ENCODE measurements at places on chromosomes 3 and 15.

GRCh38 chr3:49724586-49724985 lies 835 bp upstream of the GMPPB start:
- DNase-seq = no peak

DNA sequence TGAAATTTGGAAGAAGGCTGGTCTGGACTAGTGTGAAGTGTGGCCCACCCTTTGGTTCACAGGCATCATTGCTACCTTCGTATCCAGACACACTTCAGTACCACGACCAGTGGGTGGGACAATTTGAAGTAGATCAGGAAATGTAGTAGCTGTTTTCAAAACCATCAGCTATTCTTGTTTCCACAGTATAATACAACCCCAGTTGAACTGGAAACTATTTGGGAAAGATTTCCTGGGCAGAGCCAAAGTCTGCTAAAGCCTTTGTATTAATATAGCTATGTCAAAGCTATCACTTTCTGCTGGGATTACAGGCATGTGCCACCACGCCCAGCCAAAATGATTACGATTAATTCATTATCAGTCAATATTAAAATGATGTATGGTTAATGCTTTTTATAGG lies 298.8 kb upstream of the RASGRP1 start:
- DNase-seq = no peak

DNA sequence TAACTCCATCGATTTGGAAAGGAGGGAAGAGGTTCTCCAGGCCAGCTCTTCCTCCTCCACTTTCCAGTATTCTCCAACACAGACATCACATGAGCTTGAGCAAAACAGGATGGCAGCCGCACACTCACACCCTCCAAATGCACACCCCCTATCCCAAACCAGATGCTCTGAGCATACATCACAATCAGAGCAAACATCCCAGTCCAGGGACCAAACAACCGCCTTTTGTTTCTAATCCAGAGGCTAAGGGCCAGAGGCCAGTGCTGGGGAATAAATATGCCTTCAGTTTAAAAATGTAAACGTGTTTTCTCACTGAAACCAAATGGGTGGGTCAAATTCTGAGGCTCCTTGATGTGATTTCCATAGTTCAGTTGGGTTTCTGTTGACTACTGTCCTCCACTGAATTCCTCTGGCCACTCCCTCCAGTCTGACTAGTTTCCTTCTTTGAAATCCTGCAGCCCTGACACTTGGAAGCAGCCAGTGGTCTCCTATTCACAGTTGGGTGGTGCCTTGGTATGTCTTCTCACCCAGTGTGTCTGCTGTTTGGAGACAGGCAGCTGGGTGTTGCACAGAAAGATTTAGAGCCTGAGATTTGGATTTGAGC lies 19.2 kb upstream of the MFGE8 start:
- DNase-seq = no peak

- no peak for DNase-seq
These were observed 467.0 kb downstream of the NSUN3 start for GRCh38 chr3:94529816-94530215.

GRCh38 chr3:27960133-27960532 lies 238.0 kb upstream of the EOMES start:
- no peak for DNase-seq

- DNase-seq = no peak
These were observed 20.7 kb downstream of the GRIP2 start for GRCh38 chr3:14519406-14519805.

- no peak for DNase-seq
These were observed 16.5 kb downstream of the DUSP7 start for GRCh38 chr3:52039846-52040245.

- no peak for DNase-seq
These were observed 191.6 kb downstream of the CPNE4 start for GRCh38 chr3:131843174-131843573.

- DNase-seq = no peak
These were observed 77.6 kb downstream of the TCF12 start for GRCh38 chr15:56996093-56996492.

GRCh38 chr3:18044971-18045880 lies 302.8 kb upstream of the TBC1D5 start:
- DNase-seq = no peak
